Right atrium auricular region (tissue), 2 donors: ENCODE measurements at places on chromosomes 2 and 18. TPM values are rescaled to one million over a fixed set of nuclear protein-coding genes. Genes with fewer than 3 reads are reported as not detected.

The MDH1B gene
- total RNA-seq: 1.1 TPM

The DPYSL5 gene
- not detected for total RNA-seq

- DNase-seq: peak; percentile 57
- H3K27me3 ChIP-seq: no peaks in the 10 kb centered on the region
- no peaks in the 10 kb centered on the region for H3K4me1 ChIP-seq
- peak overlapping the region; percentile 98 for H3K4me3 ChIP-seq
- peak overlapping the region; percentile 12 for H3K27ac ChIP-seq
- peaks cover 17% of the 10 kb centered on the region for H3K36me3 ChIP-seq
These were observed 705 bp upstream of the TEX261 start for GRCh38 chr2:70995426-70995729.

DNA sequence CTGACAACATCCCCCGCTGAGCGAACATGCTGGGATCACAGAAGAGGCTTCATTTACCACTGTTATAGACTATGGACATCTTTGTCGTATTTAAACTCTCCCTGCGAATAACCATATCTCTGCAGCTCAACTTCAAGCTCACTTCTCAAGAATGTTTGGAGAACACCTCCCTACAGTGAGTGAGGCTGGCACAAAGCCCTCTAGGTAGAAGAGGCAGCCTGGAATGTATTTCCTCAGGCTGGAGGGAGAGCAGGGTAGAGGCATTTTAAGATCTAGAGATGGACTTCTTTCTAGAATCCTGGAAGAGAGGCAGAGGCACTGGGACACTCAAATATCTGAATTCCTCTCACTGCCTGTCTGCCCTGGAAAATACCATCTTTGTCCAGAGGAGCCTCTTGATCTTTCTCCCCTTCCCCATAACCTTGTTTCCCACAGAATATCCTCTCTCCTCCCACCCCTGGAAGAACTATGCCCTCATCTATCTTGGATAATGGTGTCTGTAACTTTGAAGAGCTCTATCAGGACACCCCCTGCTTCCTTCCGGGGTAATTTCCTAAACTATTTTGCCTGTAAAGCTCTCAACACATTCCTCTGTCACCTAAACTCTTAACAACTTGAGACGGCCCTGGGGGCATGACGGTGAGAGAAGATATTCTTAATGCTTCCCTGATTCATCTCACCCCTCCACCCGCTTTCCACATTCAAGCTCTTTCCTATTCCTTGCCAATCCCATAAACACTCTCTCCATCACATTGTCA, 2.4 kb upstream of the ANTXR1 start:
- H3K27me3 ChIP-seq: no peaks in the 10 kb centered on the region
- DNase-seq: no peak
- H3K27ac ChIP-seq: no peak overlapping the region
- H3K4me3 ChIP-seq: no peak overlapping the region
- H3K4me1 ChIP-seq: peaks cover 28% of the 10 kb centered on the region
- H3K36me3 ChIP-seq: no peaks in the 10 kb centered on the region

DNA sequence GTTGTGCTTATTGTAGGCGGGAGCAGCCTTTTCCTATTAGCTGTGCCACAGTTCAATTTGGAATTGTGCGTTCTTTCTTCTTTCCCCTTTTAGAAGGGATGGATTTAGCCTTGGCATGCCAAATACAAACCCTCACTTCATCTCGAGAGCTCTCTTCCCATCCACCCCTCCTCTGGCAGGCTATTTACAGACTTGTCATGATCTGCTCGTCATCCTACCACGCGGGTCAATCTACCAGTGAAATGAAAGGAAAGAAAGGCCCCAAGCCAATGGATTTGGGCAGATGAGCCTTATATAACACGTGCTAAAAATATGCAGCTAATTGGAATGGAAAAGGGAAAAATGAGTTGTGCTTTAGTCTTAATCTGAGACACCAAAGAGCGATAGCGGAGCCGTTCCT, 277.5 kb downstream of the PRKCE start:
- peak overlapping the region; percentile 94 for H3K27ac ChIP-seq
- no peaks in the 10 kb centered on the region for H3K36me3 ChIP-seq
- no peaks in the 10 kb centered on the region for H3K27me3 ChIP-seq
- H3K4me3 ChIP-seq: no peak overlapping the region
- peak; percentile 66 for DNase-seq

DNA sequence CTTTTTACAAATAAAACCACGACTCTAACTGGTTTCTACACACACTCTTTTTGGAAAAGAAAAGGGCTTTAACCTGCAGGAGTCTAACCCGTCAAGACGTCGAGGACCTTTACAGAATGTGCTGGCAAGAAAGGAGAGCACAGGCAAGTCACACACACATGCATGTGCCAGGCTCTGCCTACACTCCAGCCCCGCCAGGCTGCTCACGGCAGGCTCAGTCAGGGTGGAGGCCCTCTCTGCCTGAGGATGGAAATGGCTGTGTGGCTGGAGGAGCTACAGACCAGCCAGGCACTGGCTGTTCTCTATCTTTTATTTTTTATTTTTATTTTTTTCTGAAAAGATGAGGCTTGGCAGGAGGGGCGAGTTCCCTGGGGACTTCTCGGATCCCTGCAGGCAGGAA, 10.2 kb downstream of the SIX3 start:
- H3K27me3 ChIP-seq: peaks cover 22% of the 10 kb centered on the region
- H3K4me3 ChIP-seq: no peak overlapping the region
- no peak for DNase-seq
- peaks cover 42% of the 10 kb centered on the region for H3K4me1 ChIP-seq
- H3K36me3 ChIP-seq: no peaks in the 10 kb centered on the region
- H3K27ac ChIP-seq: no peak overlapping the region
